ENCODE measurements at places on chromosomes 5 and 9. TPM values are rescaled to one million over a fixed set of nuclear protein-coding genes. Genes with fewer than 3 reads are reported as not detected.
A peak's percentile ranks its signal among the peaks of the same experiment; 100 is the strongest.

DNA sequence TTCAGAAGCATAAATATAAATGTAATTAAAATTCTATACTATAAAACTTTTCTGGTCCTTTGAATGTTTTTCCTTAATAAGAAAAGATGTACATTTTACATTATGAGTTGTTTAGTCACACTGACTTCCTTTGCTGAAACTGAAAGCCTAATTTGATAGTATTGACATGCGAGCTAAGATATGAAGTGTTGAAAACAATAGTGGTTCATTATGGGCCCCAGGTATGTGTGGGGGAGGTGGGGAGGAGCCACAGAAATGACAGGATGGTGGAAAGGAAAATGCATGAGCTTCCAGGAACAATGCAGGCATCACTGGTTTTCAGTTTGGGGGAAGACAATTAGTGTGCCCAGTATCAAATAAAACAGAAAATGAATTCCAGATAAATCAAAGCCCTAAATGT is 35.4 kb upstream of the RLN1 start:
- H3K36me3 ChIP-seq = no peaks in the 10 kb centered on the region
- DNase-seq = no peak
- H3K4me3 ChIP-seq = no peak overlapping the region

- no peaks in the 10 kb centered on the region for H3K27me3 ChIP-seq
- H3K4me3 ChIP-seq = no peak overlapping the region
These were observed 251.8 kb downstream of the ROR2 start for GRCh38 chr9:91698266-91698665.

SPINK6 gene
- polyA plus RNA-seq = 9.9 TPM

- H3K4me3 ChIP-seq = no peak overlapping the region
- H3K36me3 ChIP-seq = no peaks in the 10 kb centered on the region
- no peak overlapping the region for H3K27ac ChIP-seq
- no peaks in the 10 kb centered on the region for H3K27me3 ChIP-seq
- no peak for DNase-seq
These were observed 358.4 kb downstream of the ARRDC3 start for GRCh38 chr5:91024727-91025126.

GRCh38 chr9:3893519-3893918 is 367.7 kb upstream of the RFX3 start:
- no peak for DNase-seq
- no peaks in the 10 kb centered on the region for H3K4me1 ChIP-seq
- no peaks in the 10 kb centered on the region for H3K36me3 ChIP-seq
- no peak overlapping the region for H3K27ac ChIP-seq
- no peaks in the 10 kb centered on the region for H3K27me3 ChIP-seq

GRCh38 chr5:9775339-9775738 is 145.2 kb upstream of the TAS2R1 start:
- DNase-seq = no peak
- H3K27ac ChIP-seq = no peak overlapping the region
- H3K4me3 ChIP-seq = no peak overlapping the region

FOXI1 gene
- 1.3 TPM for polyA plus RNA-seq

GRCh38 chr9:98890256-98890655 is 53.5 kb upstream of the COL15A1 start:
- no peaks in the 10 kb centered on the region for H3K36me3 ChIP-seq
- peaks cover 2% of the 10 kb centered on the region for H3K27me3 ChIP-seq
- no peak for DNase-seq
- no peak overlapping the region for H3K4me3 ChIP-seq
- no peaks in the 10 kb centered on the region for H3K4me1 ChIP-seq

DNA sequence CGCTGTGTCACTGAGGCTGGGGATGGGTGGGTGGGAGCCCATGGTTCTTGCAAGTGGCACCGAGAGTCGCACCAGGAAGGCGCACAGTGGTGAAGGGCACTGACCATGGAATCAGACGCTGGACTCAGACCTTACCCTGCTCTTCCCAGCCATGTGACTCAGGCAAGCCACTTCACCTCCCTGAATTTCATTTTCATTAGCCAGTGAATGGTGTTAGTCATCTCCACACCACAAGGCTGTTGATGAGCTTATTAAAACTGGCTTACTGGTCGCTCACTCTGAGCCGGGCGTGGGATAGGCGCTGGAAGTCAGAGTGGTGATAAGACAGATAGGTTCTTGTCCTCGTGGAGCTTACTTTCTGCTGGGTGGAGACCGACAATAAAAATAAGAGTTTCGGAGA is 25.1 kb downstream of the FGF18 start:
- no peak overlapping the region for H3K27ac ChIP-seq
- H3K27me3 ChIP-seq = peaks cover 29% of the 10 kb centered on the region
- no peaks in the 10 kb centered on the region for H3K36me3 ChIP-seq
- no peak for DNase-seq
- no peak overlapping the region for H3K4me3 ChIP-seq

- H3K27ac ChIP-seq = no peak overlapping the region
- DNase-seq = no peak
- H3K36me3 ChIP-seq = no peaks in the 10 kb centered on the region
- H3K27me3 ChIP-seq = no peaks in the 10 kb centered on the region
- H3K4me1 ChIP-seq = no peaks in the 10 kb centered on the region
These were observed 10.8 kb upstream of the ADRA1B start for GRCh38 chr5:159905496-159905895.

DNA sequence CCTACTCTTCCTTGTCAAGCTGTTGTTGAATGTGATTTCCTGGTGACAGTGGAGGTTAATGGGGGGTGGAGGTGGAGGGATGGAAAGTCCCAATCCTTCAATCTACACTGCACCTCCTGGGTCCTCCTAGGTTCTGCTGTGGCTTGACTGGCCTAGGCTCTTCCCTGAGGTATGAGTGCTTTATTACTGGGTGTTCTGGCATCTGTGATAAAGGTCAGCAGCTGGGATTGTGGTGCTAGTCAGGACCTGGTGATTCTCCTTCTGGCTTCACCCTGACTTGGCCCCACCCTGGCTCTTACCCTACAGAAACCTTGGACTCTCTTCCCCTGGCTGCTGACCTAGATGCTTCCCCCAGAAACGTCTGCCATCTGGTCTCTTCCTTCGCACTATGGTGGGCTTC is 194.3 kb downstream of the ARHGEF28 start:
- H3K36me3 ChIP-seq = no peaks in the 10 kb centered on the region
- no peaks in the 10 kb centered on the region for H3K27me3 ChIP-seq
- no peak overlapping the region for H3K4me3 ChIP-seq
- H3K4me1 ChIP-seq = peaks cover 8% of the 10 kb centered on the region
- no peak for DNase-seq

AGXT2 gene
- 0.02 TPM for polyA plus RNA-seq

GPX8 gene
- polyA plus RNA-seq = 4.1 TPM

EGFLAM gene
- 25.7 TPM for polyA plus RNA-seq

- H3K36me3 ChIP-seq = no peaks in the 10 kb centered on the region
- H3K4me3 ChIP-seq = no peak overlapping the region
- H3K27me3 ChIP-seq = peaks cover 38% of the 10 kb centered on the region
- DNase-seq = no peak
- no peak overlapping the region for H3K27ac ChIP-seq
- H3K4me1 ChIP-seq = no peaks in the 10 kb centered on the region
These were observed 228.8 kb downstream of the FSTL4 start for GRCh38 chr5:133383580-133383939.

- H3K36me3 ChIP-seq = peaks cover 98% of the 10 kb centered on the region
- DNase-seq = no peak
- H3K27ac ChIP-seq = no peak overlapping the region
- H3K27me3 ChIP-seq = no peaks in the 10 kb centered on the region
- no peak overlapping the region for H3K4me3 ChIP-seq
- no peaks in the 10 kb centered on the region for H3K4me1 ChIP-seq
These were observed 29.1 kb upstream of the SEC16A start for GRCh38 chr9:136511670-136512592.

- DNase-seq = no peak
- H3K27me3 ChIP-seq = no peaks in the 10 kb centered on the region
- H3K36me3 ChIP-seq = no peaks in the 10 kb centered on the region
- H3K4me1 ChIP-seq = no peaks in the 10 kb centered on the region
- no peak overlapping the region for H3K4me3 ChIP-seq
These were observed 16.4 kb upstream of the ZBTB34 start for GRCh38 chr9:126844085-126844484.

TAS2R1 gene
- polyA plus RNA-seq = 0.05 TPM

TOPORS gene
- 12.1 TPM for polyA plus RNA-seq

CARD19 gene
- polyA plus RNA-seq = 24.8 TPM

- H3K27ac ChIP-seq = peak overlapping the region; percentile 30
- no peaks in the 10 kb centered on the region for H3K36me3 ChIP-seq
- no peak overlapping the region for H3K4me3 ChIP-seq
- no peaks in the 10 kb centered on the region for H3K4me1 ChIP-seq
These were observed 115.7 kb downstream of the SUSD1 start for GRCh38 chr9:112059145-112059965.

- no peaks in the 10 kb centered on the region for H3K27me3 ChIP-seq
- H3K4me3 ChIP-seq = no peak overlapping the region
- no peak overlapping the region for H3K27ac ChIP-seq
- DNase-seq = no peak
- peaks cover 28% of the 10 kb centered on the region for H3K36me3 ChIP-seq
- no peaks in the 10 kb centered on the region for H3K4me1 ChIP-seq
These were observed 400.9 kb downstream of the RAB3C start for GRCh38 chr5:58983526-58984452.

GARNL3 gene
- polyA plus RNA-seq = 1.5 TPM

DNA sequence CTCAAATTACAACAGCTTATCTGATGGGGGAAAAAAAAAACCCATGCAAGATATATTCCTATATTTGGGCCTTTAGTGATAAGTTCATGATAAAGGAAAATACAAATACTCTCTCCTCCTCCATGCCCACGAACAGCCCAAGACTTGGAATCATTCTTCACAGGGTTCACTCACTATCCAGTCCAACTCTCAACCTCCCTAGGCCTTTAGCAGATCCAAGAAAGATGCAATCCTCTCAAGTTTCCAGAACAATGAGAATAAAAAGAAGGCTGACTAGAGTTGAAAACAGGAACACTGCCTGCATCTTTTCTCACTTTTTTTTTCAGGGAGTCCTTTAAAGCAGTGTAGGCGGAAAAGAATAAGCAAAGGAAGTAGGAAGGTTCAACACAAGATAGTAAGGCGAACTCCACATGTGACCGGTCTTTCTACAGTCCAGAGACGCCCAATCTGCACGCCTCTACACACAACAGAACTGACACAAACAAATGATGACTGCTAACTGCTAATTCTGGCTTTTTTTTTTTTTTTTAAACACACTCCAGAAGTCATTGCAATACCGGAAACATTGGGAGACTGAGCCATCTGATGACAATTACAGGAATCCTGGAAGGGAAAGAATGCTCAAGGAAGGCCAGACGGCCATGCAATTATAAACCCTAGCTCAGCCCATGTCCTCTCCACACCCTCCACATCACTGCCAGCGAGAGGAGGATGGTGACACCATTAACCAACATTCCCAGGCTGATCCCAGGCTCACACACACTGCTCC is 75.4 kb downstream of the BNC2 start:
- H3K27ac ChIP-seq = no peak overlapping the region
- no peak for DNase-seq
- H3K4me1 ChIP-seq = no peaks in the 10 kb centered on the region
- no peaks in the 10 kb centered on the region for H3K27me3 ChIP-seq
- no peaks in the 10 kb centered on the region for H3K36me3 ChIP-seq

DNA sequence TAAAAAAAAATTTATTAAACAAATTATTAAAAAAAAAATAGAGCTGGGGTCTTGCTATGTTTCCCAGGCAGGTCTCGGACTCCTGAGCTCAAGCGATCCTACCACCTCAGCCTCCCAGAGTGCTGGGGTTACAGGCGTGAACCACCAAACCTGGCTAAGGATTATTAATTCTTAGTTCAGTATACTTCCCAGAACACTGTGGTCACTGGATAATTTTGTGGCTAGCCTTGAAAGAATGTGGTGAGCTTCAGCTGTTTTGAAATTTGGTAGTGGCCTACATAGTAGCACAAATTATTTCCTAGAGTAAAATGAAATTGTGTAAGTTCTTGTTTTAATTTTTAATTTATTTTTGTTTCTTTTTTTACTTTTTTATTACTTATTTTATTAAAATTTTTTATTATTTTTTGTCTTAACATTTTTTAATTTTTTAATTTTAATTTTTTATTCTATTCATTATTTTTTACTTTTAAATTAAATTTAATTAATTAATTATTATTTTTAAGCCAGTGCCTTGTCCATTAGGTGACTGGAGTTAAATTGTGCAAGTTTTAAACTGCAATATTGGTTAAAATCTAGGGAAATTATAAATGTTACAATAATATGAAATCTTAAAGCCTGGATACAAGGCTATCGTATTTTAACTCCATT is 23.0 kb downstream of the ARRDC3 start:
- no peak for DNase-seq
- no peak overlapping the region for H3K4me3 ChIP-seq
- peaks cover 2% of the 10 kb centered on the region for H3K4me1 ChIP-seq
- H3K27ac ChIP-seq = no peak overlapping the region

GRCh38 chr5:34474573-34475021 is 181.5 kb upstream of the RAI14 start:
- H3K4me3 ChIP-seq = no peak overlapping the region
- DNase-seq = peak; percentile 23
- H3K27ac ChIP-seq = no peak overlapping the region
- H3K27me3 ChIP-seq = no peaks in the 10 kb centered on the region
- no peaks in the 10 kb centered on the region for H3K36me3 ChIP-seq
- H3K4me1 ChIP-seq = no peaks in the 10 kb centered on the region

Data from thymus (tissue), 14 donors.